Inflammatory macrophage treated with lipopolysaccharide for 1 hour (primary cell): ENCODE measurements at places on chromosomes 2 and 18.

- no peak for DNase-seq
These were observed 50.3 kb downstream of the CAPN13 start for GRCh38 chr2:30756971-30757370.

DNA sequence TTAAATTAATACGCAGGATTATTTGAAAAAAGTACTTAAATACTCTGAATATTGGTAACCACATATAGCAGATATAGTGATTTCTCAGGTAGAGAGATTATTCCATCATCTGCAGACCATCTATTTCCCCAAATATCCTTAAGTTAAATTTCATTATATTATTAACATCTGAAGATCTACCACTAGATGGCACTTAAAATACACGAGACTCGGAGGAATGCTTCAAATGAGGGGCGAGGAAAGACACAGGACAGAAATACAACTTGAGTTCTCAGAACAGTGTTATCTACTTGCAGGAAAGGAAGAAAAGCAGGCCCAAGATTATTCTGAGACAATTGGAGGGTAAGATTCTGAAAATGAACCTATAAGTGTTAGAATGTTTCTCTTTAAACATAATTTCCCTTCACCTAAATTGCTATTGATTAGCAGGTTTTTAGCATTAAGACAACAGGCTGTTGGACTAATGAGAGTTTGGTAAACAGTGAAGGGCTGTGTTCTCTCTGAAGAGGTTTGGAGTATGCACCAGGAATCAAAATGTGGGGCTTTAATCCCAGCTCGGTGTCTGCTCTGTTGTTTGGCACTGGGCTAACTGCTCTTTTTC, 76.9 kb upstream of the GCFC2 start:
- peak; percentile 25 for DNase-seq

DNA sequence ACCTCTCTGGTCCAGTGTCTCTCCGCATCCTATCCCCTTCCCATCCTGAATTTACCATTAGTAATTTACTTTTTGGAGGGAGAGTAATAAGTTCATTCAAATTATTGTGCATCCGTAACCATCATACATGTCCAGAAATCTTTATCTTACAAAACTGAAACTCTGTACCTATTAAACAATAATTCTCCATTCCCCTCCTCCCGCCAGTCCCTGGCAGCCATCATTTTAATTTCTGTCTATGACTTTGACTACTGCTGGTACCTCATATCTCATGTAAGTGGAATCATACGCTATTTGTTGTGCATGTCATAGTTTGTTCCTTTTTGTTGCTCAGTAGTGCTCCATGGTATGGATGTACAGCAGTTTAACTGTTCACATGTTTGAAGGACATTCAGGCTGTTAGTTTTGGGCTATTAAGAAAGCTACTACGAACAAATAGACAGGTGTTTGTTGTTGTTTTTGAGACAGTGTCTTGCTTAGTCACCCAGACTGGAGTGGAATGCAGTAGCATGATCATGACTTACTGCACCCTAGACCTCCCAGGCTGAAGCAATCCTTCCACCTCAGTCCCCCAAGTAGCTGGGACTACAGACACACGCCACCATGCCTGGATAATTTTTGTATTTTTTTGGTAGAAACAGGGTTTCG, 2.0 kb downstream of the LIMS1 start:
- DNase-seq, result peak; percentile 3

DNA sequence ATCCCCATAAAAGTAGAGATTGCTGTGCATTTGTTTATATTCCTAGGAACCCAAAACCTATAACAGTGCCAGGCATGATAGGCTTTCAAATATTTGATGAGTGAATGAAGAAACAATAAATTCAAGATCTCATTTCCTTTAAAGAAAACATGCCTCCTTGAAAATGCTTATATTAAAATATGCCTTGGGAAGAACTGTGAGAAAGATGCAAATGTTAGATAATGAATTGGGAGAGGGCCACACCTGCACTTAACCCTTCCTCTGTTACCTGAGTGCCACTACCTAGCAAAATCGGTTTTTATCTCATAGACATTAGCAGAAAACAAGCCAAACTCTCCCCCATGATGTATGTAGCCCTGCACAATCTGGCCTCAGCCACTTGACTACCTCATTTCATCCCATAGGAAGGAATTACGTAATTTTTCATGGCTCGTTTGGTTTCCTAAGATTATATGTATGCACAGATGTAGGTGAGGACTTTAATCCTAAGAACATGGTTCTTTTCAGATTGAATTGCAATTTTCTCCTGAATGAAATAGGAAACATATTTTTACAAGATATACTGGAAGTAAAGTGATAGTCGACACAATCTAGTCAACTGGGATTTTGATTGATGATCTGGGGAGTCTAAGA, 25.2 kb downstream of the GULP1 start:
- DNase-seq, result no peak

DNA sequence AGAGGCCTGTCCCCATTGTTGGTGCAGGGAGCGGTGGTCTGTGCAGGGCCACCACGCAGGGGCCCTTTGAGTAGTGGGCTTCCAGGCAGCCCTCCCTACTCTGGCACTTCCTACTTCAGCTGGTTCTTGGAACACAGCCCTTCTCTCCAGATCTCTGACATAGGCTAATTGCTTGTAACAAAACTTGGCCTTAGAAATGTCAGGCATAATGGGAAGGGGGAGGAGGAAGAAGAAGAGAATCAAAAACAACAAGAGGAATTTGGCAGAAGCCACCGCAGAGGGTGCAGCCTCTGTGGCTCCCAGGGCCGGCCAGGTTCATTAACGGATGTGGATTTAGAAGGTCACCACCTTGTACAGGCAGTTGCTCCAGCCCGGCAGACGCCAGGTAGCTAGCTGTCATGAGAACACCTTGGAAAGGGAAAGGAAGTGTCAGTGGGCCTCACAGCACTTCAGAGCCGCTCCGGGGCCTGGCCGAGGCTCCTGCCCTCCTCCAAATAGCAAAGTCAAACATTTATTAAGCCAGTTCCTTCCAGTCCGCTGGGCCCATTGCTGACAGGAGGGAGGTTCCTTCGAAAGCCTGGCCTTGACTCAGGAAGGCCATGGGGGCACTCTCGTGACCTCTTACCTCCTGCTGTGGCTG, 7.4 kb downstream of the BOD1L2 start:
- DNase-seq, result no peak

DNA sequence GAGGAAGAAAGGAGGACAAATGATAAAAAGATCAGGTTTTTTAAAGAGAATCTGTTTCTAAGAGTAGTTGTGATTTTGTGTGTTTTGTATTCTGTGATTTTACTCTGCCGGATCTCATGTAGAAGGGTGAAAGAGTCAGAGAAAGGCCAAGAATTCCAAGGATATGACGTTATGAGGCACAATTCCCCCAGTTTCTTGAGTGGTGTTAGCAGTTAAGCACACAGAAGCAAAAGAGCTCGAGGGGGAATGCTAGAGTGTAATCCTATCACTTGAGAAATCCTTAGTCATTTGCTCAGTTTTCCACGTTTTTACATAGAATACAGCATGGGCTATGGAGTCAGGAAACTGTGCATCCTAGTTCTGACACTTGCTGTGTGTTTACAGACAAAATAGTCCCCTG, 34.8 kb downstream of the METTL4 start:
- no peak for DNase-seq

DNA sequence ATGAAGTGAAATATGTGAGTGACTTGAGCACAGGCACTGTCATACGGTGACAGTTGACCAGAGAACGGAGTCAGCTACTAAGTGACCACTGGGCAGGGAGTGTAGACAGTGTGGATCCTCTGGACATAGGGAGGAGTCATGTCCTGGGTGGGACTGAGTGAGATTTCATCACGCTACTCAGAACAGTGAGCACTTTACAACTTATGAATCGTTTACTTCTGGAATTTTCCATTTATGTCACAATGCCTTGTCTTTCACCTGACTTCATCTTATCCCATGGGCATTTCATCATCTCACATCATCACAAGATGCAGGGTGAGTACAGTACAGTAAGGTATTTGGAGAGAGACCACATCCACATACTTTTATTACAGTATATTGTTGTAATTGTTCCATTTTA, 29.0 kb downstream of the PTPRM start:
- peak; percentile 3 for DNase-seq

DNA sequence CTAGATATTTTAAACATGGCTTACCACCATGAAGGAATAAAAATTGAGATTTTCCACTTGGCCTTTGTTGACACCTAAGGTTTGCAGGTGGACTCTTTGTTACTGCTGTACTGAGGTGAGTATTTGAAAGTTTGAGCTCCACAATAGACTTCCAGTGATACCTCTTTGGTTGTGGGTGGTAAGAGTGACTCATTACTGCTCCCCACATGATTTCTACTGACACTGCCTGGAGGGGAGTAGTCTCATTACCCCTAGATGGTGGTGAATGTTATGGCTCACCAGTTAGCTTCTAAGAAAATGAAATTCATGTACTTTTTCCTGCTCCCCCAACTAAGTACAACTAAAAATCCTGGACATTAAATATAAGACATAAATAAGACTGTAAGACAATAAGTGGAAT, 1183.1 kb upstream of the TMEFF2 start:
- no peak for DNase-seq

DNA sequence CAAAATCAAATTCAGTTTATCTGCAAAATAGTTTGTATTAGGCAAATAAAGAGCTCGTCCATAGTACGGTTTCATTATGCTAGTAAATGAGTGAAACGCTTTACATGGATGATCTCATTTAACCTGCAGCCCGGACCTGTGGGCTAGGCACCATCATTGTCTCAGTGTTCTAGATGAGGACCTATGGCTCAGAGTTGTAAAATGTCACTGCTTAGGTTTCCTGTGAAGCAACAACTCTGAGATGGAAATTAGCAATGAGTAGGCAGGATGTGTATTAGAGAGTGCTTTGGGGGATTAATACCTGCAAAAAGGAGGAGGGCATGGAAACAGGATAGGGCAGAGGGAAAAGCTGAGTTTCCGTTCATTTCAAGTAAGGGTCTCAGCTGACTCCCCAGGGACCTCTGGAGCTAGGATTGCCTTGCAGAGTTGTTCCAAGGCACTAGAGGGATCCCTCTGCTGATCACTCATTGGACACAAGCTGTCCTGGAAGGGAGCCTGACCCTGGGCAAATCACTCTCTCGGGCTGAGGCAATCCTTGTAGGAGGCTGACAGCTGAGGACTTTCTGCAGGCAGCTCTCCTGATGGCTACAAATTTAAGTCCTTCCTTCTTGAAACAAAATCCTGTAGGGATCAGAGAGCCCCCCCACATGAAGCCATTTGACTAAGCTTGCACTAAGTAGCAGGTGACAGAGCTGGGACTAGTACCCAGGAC, 58.8 kb upstream of the SIX2 start:
- no peak for DNase-seq

- DNase-seq, result no peak
These were observed 27.8 kb downstream of the NXPH2 start for GRCh38 chr2:138752197-138752956.

DNA sequence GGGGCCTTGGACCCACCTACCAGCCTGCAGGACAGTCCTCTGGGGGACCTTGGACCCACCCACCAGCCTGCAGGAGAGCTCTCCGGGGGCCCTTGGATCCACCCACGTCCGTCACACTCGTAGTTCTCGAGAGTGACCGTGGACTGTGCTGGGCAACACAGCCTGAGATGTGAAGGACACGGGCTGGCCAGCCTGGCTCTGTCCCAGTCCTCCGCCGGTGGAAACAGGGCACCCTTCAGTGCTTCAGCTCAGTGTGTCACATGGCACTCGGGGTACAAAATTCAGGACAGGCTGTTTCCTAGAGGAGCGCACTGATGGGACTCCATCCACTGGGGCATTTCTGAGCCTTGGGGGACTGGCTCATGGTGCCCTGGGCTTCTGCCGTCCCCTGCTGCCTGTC, 212.0 kb downstream of the TWIST2 start:
- no peak for DNase-seq

DNA sequence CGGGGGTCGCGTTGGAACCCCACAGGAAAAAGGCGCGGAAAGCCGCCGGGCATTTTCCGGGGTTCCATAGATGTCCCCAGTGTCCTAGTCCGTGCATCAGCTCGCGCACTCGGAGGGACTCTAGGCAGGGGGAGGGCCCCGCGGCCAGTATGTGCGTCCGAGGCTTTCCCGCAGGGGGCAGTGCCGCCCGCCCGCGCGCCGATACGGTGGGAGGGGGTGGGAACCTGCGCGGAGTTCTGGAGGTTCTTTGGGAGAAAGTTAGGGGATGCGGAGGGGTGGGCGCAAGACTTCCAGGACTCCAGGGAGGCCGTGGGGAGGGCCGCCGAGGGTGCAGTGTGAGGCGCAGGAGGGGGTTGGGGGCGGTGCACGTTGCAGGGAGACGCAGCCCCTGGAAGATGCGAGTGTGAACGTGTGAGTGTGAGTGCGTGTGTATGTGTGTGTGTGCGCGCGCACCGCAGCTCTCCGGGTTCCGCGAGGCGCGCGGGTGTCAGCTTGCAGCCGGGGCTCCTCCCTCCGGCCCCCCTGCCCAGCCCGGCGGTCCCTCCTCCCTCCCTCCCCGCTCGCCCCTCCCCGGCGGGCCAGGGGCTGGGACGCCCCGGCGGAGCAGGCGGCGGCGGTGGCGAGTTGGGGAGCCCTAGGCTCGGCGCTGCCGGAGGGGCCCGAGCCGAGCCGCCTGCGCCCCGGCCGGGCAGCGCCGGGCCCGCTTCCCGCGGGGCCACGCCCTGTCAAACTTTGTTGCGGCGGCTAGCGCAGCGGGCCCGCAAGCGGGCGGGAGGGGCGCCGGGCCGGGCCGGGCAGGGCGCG, at the start of gene TCF7L1:
Gene TCF7L1, plus strand, starts transcription at position 559 of the 804 bp plus-strand sequence. CDS start 293 bp downstream, outside the sequence.
- no peak for DNase-seq

DNA sequence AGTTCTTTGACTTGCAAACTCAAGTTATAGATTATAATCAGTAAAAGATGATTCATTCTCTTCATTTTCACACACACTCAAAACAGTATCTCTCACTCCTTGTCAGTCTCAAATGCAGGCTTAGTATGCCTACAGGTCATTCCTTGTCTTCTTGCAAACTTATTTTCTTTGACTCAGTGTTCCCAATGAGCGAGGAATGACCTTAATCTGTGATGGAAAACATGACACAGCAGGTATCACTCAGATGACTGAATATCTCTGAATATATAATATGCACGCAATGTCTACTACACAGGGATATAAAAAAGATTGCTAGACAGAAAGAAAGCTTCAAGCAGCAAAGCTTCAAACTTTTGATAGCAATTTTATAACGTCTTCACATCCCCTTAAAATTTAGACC, 127.8 kb upstream of the RGPD4 start:
- no peak for DNase-seq

GRCh38 chr2:240836781-240837467, 16.9 kb upstream of the KIF1A start:
- no peak for DNase-seq

GRCh38 chr2:21404827-21405625, 281.3 kb downstream of the TDRD15 start:
- no peak for DNase-seq

GRCh38 chr2:88831792-88832248, 140.3 kb downstream of the RPIA start:
- DNase-seq, result peak; percentile 26

- no peak for DNase-seq
These were observed 154.2 kb upstream of the CCDC195 start for GRCh38 chr2:224870341-224870740.

- DNase-seq, result no peak
These were observed 86.4 kb downstream of the LIMS1 start for GRCh38 chr2:108620656-108621055.
